ENCODE measurements at places on chromosomes 3 and 15. TPM values are rescaled to one million over a fixed set of nuclear protein-coding genes. Genes with fewer than 3 reads are reported as not detected.

The ZNF502 gene
- 10.2 TPM for total RNA-seq

The CCDC9B gene
- 0.72 TPM for total RNA-seq

- no peaks in the 10 kb centered on the region for H3K4me1 ChIP-seq
- DNase-seq: peak; percentile 82
- no peak overlapping the region for H3K4me3 ChIP-seq
- no peaks in the 10 kb centered on the region for H3K36me3 ChIP-seq
Observed at GRCh38 chr3:131804565-131805133, 230.2 kb downstream of the CPNE4 start.

The ZNF619 gene
- total RNA-seq: 8.3 TPM

GRCh38 chr3:66303491-66303901, 82.7 kb downstream of the SLC25A26 start:
- H3K27me3 ChIP-seq: no peaks in the 10 kb centered on the region
- no peak for DNase-seq
- no peaks in the 10 kb centered on the region for H3K4me1 ChIP-seq
- H3K36me3 ChIP-seq: no peaks in the 10 kb centered on the region
- no peak overlapping the region for H3K27ac ChIP-seq

GRCh38 chr3:56988458-56989168, 71.9 kb upstream of the SPATA12 start:
- H3K36me3 ChIP-seq: no peaks in the 10 kb centered on the region
- H3K27me3 ChIP-seq: no peaks in the 10 kb centered on the region
- peak; percentile 81 for DNase-seq
- H3K4me3 ChIP-seq: no peak overlapping the region
- H3K27ac ChIP-seq: no peak overlapping the region

- no peak for DNase-seq
- no peaks in the 10 kb centered on the region for H3K36me3 ChIP-seq
- H3K27ac ChIP-seq: no peak overlapping the region
- H3K4me3 ChIP-seq: no peak overlapping the region
- no peaks in the 10 kb centered on the region for H3K27me3 ChIP-seq
Observed at GRCh38 chr3:172166890-172167289, 127.5 kb downstream of the FNDC3B start.

The STRC gene
- 0.50 TPM for total RNA-seq

- H3K27me3 ChIP-seq: no peaks in the 10 kb centered on the region
- H3K4me1 ChIP-seq: peaks cover 32% of the 10 kb centered on the region
- DNase-seq: no peak
- H3K27ac ChIP-seq: no peak overlapping the region
- no peak overlapping the region for H3K4me3 ChIP-seq
Observed at GRCh38 chr15:58921267-58921790, 12.2 kb downstream of the SLTM start.

The POTEB gene
- not detected for total RNA-seq

- H3K36me3 ChIP-seq: no peaks in the 10 kb centered on the region
- H3K4me1 ChIP-seq: no peaks in the 10 kb centered on the region
- H3K27ac ChIP-seq: no peak overlapping the region
- DNase-seq: no peak
- H3K27me3 ChIP-seq: no peaks in the 10 kb centered on the region
Observed at GRCh38 chr3:121508389-121508788, 37.4 kb downstream of the POLQ start.

DNA sequence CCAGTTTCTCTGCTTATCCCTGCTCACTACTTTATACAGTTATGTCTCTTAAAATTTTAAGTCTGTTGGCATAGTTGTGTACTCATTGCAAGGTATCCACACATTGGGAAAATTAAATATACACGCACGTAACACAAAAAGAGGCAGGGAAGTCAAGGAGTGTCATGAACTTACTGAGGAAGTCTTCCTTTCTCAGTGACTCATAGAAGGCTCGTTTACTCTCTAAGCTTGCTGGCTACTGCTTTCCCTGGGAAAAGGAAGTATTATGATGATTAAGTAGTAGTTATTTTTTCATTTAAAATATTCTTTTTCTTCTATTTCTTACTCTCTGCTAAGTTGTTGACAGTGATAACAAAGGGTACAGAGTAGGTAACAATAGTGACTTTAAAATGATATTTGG, 287.3 kb downstream of the UBE2E2 start:
- peaks cover 21% of the 10 kb centered on the region for H3K4me1 ChIP-seq
- no peaks in the 10 kb centered on the region for H3K27me3 ChIP-seq
- H3K27ac ChIP-seq: no peak overlapping the region
- H3K36me3 ChIP-seq: no peaks in the 10 kb centered on the region

DNA sequence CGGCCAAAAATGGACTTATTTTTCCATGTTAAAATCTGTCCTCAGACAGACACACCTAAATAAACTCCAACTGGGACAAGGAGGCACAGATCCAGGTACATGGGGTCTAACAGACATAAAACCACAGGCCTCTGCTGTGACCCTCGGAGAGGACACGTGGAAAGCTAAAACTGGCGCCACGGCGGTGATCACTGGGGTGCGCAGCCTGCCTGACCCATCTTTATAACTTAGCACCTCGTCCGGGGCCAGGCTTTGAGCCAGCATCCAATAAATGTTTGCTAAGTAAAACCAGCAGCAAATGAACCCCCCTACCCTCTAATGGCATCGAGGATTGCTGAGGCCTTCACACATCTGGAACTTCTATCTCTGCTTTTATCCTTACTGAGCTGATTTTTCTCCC, 15.3 kb downstream of the PCSK6 start:
- H3K27me3 ChIP-seq: no peaks in the 10 kb centered on the region
- H3K4me1 ChIP-seq: no peaks in the 10 kb centered on the region
- H3K4me3 ChIP-seq: no peak overlapping the region
- DNase-seq: no peak
- H3K36me3 ChIP-seq: no peaks in the 10 kb centered on the region

GRCh38 chr3:123341871-123342630, 106.8 kb downstream of the ADCY5 start:
- no peak overlapping the region for H3K27ac ChIP-seq
- DNase-seq: no peak
- no peaks in the 10 kb centered on the region for H3K36me3 ChIP-seq
- H3K4me3 ChIP-seq: no peak overlapping the region
- peaks cover 21% of the 10 kb centered on the region for H3K4me1 ChIP-seq

DNA sequence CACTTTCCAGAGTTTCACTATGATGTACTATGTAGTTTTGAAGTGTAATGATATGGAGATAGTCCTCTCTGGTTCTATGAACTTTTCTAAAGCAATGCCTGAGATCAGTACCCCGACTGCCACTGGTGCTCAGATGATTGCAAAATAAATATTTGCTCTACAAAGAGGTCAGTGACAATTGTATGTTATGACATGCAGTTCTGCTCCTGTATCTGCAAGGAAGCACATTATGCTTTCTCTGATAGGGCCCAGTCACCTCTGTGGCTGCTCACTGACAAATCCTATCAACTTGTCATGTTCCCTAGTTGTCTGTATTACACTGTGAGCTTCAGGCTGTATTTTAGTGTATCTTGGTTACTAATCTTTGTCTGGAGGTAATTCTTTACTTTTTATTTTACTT, 362.6 kb downstream of the ROBO1 start:
- no peak overlapping the region for H3K27ac ChIP-seq
- DNase-seq: no peak
- no peaks in the 10 kb centered on the region for H3K4me1 ChIP-seq
- H3K36me3 ChIP-seq: no peaks in the 10 kb centered on the region
- H3K4me3 ChIP-seq: no peak overlapping the region

GRCh38 chr15:56927816-56928215, 9.4 kb downstream of the TCF12 start:
- H3K27ac ChIP-seq: no peak overlapping the region
- H3K4me1 ChIP-seq: peaks cover 67% of the 10 kb centered on the region
- H3K27me3 ChIP-seq: no peaks in the 10 kb centered on the region
- H3K36me3 ChIP-seq: no peaks in the 10 kb centered on the region

GRCh38 chr3:74447221-74447620, 167.2 kb downstream of the CNTN3 start:
- no peak for DNase-seq
- no peak overlapping the region for H3K27ac ChIP-seq
- H3K36me3 ChIP-seq: no peaks in the 10 kb centered on the region

The ICE2 gene
- 51.9 TPM for total RNA-seq

DNA sequence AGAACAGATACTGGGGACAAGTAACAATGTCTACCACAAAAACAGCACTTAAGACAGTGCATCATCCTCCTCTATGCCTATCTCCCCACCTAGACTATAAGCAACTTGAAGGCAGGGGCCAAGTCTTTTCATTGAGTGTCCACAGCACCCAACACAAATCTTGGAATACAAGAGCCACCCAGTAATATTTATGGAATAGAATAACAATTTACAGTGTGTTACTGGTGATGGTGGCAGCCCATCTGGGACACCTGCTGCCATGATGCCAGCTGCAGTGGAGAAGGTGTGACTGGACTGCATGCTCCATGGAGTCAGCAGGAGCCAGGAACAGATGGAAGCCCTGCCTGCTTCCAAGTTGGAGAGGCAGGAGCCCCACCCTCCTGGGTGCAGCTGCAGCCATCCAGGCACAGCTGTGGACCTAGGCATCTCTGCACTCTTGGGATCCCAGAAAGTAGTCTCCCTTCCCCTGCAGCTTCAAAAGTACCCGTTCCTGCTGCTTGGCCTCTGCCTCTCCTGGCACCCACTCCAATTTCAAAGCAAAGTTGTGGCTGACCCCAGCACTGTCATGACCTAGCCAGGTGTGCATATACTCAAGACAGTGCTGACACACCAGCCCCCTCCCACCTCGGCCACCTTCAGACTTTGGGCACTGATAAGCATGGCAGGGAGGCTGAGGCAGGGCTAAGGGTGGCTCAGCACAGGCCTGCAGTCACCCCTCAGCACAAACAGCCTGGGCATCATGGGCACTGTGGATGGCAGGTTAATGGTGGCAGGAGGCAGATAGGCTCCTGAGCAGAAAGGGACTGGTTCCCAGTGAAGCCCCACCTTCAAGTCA, 94.5 kb downstream of the TPRA1 start:
- no peak overlapping the region for H3K27ac ChIP-seq
- no peak for DNase-seq
- no peaks in the 10 kb centered on the region for H3K36me3 ChIP-seq
- no peaks in the 10 kb centered on the region for H3K4me1 ChIP-seq

- H3K27ac ChIP-seq: no peak overlapping the region
- H3K27me3 ChIP-seq: no peaks in the 10 kb centered on the region
- H3K36me3 ChIP-seq: no peaks in the 10 kb centered on the region
- no peak overlapping the region for H3K4me3 ChIP-seq
- DNase-seq: no peak
Observed at GRCh38 chr3:185797993-185798830, 26.6 kb downstream of the IGF2BP2 start.

The RAB7A gene
- 227 TPM for total RNA-seq

The SLCO2A1 gene
- total RNA-seq: 141 TPM

DNA sequence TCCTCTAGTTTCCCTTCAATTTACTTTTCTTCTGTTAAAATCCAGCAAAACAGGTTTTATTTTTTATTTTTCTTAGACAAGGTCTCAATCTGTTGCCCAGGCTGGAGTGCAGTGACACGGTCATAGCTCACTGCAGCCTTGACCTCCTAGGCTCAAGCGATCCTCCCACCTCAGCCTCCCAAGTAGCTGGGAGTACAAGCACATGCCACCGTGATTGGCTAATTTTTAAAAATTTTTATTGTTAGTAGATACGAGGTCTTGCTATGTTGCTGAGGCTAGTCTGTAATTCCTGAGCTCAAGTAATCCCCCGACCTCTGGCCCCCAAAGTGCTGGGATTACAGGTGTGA, 41.6 kb downstream of the ILDR1 start:
- H3K27ac ChIP-seq: no peak overlapping the region
- no peak for DNase-seq
- H3K27me3 ChIP-seq: no peaks in the 10 kb centered on the region
- no peak overlapping the region for H3K4me3 ChIP-seq

The IRAK2 gene
- total RNA-seq: 5.8 TPM

DNA sequence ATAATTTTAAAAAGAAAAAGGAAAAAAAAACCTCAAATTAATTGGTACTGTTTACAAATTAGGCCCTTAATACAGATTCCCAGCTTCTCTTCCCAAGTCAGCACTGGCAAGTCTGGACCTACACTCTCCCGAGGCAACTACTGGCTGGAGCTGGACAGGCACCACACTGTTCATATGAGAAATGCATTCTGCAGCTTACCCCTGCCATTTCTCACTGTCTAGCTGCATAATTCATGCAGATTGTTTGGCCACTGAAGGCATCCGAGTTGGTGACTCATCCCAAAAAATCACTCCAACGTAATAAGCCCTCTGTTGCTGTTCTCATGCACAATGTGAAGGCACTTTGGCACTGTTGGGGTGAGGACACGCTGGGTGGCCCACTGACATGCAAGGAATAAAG, 45.3 kb downstream of the ROPN1B start:
- no peak overlapping the region for H3K4me3 ChIP-seq
- H3K27me3 ChIP-seq: no peaks in the 10 kb centered on the region
- no peaks in the 10 kb centered on the region for H3K36me3 ChIP-seq
- no peaks in the 10 kb centered on the region for H3K4me1 ChIP-seq
- H3K27ac ChIP-seq: no peak overlapping the region

- H3K4me1 ChIP-seq: peaks cover 12% of the 10 kb centered on the region
- H3K36me3 ChIP-seq: no peaks in the 10 kb centered on the region
- DNase-seq: no peak
- no peak overlapping the region for H3K4me3 ChIP-seq
- peak overlapping the region; percentile 56 for H3K27ac ChIP-seq
Observed at GRCh38 chr3:16400106-16400931, 113.2 kb downstream of the RFTN1 start.

The GABRA5 gene
- total RNA-seq: not detected

The C3orf22 gene
- not detected for total RNA-seq

DNA sequence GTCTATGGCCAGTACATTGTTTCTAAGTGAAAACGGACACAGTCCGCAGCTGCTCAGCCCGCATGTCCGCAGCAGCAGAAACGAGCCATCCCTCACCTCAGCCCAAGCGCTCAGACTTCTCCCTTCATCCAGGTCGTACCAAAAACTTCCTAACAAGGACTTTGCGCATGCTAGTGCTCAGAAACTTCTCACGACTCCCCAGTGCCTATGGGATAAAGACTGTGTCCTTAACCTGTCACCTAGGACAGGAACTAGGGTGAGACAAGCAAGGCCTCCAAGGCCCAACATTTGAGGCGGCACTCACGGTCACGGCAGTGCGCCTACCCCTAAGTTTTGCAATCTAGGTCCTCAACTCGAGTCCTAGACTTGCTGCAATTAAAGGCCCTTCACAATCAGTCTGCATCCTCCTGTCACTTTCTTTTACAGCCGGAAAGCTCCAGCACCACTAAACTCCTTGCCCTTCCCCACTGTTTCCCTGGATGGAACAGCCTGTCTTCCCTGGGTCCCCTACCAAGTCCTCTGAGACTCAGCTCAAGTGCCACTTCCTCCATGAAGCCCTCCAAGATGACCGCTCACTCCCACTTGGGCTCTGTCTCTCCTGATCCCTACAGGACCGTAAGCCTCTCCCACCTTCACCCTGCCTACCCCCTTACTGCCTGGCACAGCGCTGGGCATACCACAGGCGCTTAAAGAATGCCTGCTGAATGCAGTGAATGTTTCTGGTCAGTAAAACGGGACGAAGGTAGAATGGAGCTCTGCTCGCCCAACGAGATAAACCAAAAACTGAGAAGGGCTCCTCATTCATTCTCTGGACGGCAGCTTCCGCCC, 1.2 kb downstream of the CLN6 start:
- peaks cover 27% of the 10 kb centered on the region for H3K4me1 ChIP-seq
- DNase-seq: no peak
- no peak overlapping the region for H3K27ac ChIP-seq
- no peaks in the 10 kb centered on the region for H3K36me3 ChIP-seq
